ENCODE measurements at places on chromosomes 3 and 15. TPM values are rescaled to one million over a fixed set of nuclear protein-coding genes. Genes with fewer than 3 reads are reported as not detected.

GRCh38 chr3:43637702-43638101 is 15.9 kb upstream of the ANO10 start:
- H3K27ac ChIP-seq = no peak overlapping the region
- no peak overlapping the region for H3K4me3 ChIP-seq
- H3K36me3 ChIP-seq = no peaks in the 10 kb centered on the region
- no peaks in the 10 kb centered on the region for H3K4me1 ChIP-seq
- H3K27me3 ChIP-seq = no peaks in the 10 kb centered on the region
- no peak for DNase-seq

DNA sequence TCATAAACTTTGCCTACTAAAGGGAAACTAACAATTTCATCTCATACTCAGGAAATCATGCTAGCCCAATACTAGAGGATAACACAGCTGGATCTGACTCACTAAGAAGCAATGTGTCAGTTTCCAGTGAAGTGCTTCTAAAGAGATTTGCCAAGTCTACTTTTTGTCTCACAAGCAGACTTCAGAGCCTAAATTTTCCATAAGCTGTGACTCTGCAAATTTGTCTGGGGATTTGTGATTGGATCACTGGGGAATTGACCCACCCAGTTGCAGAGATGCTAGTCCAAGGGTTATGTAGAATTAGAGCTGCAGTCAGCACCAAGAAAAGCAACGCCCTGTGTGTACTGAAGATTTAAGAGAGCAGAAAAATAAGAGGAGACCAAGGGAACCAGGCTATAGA is 647.1 kb downstream of the NTRK3 start:
- H3K4me1 ChIP-seq = no peaks in the 10 kb centered on the region
- no peak overlapping the region for H3K4me3 ChIP-seq
- H3K36me3 ChIP-seq = no peaks in the 10 kb centered on the region

DNA sequence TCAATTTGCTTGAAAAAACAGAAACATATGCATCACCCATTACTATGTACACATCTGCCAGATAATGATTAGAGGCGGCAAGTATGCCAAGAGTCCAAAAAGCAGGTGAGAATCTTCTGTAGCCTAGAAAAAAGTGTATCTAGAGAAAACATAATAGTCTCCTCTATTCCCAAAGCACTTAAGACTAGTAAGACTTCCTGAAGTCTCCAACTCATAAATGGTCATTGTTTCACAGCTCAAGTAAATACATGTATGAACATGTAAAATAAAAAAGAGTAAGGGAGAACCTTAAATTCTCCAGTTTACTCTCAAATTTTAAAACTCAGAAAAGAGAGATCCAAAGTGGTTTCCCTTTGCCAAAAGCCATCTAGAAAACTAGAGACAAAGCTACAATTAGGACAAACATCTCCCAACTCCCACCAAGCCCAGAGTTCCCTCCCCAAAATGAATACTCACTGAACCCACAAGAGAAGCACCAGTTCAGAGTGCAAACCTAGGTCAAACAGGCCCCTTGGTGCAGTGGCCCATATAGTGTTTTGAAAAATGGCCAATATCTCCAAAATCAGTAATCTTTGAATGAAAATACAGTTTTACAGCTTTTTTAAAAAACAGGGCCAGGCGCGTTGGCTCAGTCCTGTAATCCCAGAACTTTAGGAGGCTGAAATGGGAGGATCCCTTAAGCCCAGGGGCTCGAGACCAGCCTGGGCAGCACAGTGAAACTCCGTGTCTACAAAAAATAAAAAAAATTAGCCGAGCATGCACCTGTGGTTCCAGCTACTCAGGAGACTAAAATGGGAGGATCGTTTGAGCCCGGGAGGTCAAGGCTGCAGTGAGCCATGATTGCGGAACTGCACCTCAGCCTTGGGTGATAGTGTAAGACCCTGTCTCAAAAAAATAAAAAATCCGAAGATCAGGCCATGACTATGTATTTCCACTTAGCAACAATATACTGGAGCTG is 11.0 kb upstream of the MAP4 start:
- H3K36me3 ChIP-seq = no peaks in the 10 kb centered on the region
- no peak overlapping the region for H3K4me3 ChIP-seq
- H3K27me3 ChIP-seq = no peaks in the 10 kb centered on the region
- H3K4me1 ChIP-seq = peaks cover 61% of the 10 kb centered on the region
- no peak for DNase-seq

DNA sequence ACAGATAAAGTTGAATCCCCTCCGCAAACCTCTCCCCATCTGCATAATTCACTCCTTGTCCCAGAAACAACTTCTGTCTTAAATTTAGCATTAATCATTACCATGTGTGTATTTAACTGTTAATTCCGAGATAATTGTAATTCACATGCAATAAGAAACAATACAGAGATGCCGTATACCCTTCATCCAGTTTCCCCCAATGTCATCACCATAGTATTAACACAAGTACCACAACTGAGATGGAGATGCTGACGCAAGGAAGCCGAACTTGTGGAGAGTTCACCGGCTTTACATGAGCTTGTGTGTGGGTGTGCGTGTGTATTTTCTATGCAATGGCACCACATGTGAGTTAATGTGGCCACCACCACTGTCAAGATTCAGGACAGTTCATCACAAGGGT is 39.6 kb upstream of the SEC13 start:
- H3K4me3 ChIP-seq = no peak overlapping the region
- H3K4me1 ChIP-seq = no peaks in the 10 kb centered on the region
- H3K27me3 ChIP-seq = no peaks in the 10 kb centered on the region
- H3K36me3 ChIP-seq = no peaks in the 10 kb centered on the region
- H3K27ac ChIP-seq = no peak overlapping the region

GRCh38 chr15:73796331-73796831 is 43.2 kb upstream of the INSYN1 start:
- no peak for DNase-seq
- no peaks in the 10 kb centered on the region for H3K27me3 ChIP-seq
- H3K36me3 ChIP-seq = no peaks in the 10 kb centered on the region
- no peaks in the 10 kb centered on the region for H3K4me1 ChIP-seq
- H3K27ac ChIP-seq = no peak overlapping the region

DNA sequence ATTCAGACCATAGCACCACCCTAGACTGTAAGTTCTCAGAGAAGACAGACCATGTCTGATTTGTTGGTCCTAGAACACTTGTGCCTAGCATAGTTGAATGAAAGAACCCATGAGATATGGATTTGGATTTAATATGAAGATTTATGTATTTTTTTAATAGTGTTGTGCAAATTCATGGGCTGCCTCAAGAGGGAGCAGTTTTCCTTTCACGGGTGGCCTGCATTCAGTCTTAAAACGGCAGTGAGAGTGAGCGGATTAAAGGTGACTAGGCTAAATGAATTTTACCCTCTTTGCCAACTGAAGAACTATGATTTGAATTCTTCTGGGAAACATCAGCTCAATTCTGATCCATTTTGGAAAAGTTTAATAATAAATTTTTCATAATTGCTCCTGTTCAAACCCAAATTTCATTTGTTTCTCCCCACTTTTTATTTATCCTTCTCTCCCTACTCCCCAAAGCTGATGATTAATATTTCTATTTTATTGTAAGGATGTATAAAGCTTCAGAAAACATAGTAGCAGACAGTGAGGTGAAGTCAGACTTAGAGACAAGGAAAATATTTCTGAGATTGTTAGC is 67.3 kb downstream of the MORC1 start:
- DNase-seq = no peak
- no peaks in the 10 kb centered on the region for H3K4me1 ChIP-seq
- H3K27ac ChIP-seq = no peak overlapping the region
- no peaks in the 10 kb centered on the region for H3K36me3 ChIP-seq
- no peak overlapping the region for H3K4me3 ChIP-seq
- no peaks in the 10 kb centered on the region for H3K27me3 ChIP-seq

GRCh38 chr3:191314109-191314728 is 15.0 kb upstream of the CCDC50 start:
- H3K4me3 ChIP-seq = no peak overlapping the region
- DNase-seq = no peak
- no peak overlapping the region for H3K27ac ChIP-seq
- H3K27me3 ChIP-seq = no peaks in the 10 kb centered on the region

DNA sequence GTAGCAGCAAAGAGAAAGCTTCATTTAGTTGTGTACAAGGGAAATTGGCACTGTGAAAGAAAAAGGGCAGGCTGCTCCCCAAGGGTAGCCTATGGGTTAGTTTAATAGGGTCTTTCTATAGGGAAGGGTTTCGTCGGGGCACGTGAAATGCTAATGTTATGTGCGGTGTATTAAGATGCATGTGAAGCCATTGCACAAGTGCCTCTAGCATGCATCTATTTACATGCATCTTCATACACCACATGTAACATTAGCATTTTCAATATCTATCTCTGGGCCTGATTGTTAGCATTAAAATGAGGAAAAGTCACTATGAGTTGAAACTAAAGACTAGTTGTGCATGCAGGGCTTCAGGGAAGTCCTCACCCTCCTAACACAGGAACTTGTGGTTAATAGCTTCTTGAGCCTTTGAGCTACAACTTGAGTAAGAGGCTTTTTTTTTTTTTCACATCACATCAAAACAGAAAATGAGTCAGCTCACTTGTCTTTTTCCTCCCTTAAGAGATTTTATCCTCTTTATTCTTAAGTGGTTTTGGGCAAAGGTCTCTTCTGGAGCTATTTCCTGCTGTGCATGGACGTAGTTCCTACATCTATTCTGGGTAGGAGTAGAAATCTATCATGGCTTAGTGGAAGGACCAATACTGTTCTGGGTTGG is 613.4 kb downstream of the ZPLD1 start:
- DNase-seq = peak; percentile 11
- H3K27ac ChIP-seq = no peak overlapping the region
- no peak overlapping the region for H3K4me3 ChIP-seq
- H3K27me3 ChIP-seq = no peaks in the 10 kb centered on the region
- H3K4me1 ChIP-seq = no peaks in the 10 kb centered on the region

DNA sequence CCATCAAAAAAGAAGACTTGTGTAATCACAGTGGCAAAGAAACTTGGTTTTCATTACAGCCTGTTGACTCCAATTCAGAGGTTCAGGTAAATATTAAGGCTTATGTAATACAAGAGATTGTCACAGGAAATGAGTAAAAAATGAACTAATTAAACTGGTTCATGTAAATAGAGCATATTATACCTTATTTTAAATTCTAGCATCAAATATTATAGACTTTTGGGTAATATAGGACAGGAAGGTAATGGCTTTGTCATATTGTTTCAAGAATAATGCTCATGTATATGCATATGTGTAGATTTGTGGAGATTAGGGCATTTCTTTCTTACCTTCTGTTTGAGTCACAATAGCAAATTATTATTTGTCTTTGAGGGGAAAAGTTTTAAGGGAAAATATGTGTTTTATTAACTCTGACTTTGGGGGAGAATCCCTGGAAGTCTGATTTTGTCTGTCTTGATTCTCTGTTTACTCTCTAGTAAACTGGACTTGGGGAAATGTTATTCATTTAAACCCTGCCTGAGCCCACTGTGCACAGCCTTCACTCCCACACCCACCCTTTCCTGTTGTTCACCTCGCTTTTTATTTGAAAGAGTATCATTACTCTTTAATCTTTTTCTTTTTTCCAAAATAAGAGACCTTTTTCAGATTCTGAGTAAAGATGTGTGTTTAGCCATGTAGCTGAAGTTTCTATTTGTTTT is 43.0 kb downstream of the RASA2 start:
- H3K4me1 ChIP-seq = peaks cover 20% of the 10 kb centered on the region
- no peak for DNase-seq
- H3K27ac ChIP-seq = peak overlapping the region; percentile 13
- H3K36me3 ChIP-seq = peaks cover under 1% of the 10 kb centered on the region
- H3K27me3 ChIP-seq = no peaks in the 10 kb centered on the region

DNA sequence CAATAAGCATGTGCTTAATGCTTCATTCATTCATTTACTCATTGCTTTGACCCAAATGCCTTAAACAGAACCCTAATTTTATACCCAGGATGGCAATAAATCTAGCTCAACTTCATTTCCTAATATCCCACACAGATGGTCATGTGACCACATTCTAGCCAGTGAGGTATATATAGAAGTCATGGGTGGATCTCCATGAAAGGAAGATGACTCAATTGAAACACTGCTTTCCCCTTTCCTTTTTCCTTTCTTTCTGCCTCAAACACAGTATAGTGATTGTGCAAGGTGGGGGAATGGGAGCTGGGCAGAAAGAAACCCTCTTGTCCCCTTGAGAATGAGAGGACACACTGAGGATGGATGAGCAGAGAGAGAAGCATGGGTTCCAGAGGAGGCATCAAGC is 183.5 kb upstream of the PRICKLE2 start:
- no peaks in the 10 kb centered on the region for H3K4me1 ChIP-seq
- H3K4me3 ChIP-seq = no peak overlapping the region
- no peaks in the 10 kb centered on the region for H3K36me3 ChIP-seq

GRCh38 chr15:99571299-99571698 is 5.5 kb downstream of the MEF2A start:
- peaks cover 23% of the 10 kb centered on the region for H3K4me1 ChIP-seq
- H3K27ac ChIP-seq = no peak overlapping the region
- no peak overlapping the region for H3K4me3 ChIP-seq
- H3K27me3 ChIP-seq = no peaks in the 10 kb centered on the region
- no peak for DNase-seq

- DNase-seq = no peak
- H3K27ac ChIP-seq = no peak overlapping the region
- no peaks in the 10 kb centered on the region for H3K27me3 ChIP-seq
- no peaks in the 10 kb centered on the region for H3K4me1 ChIP-seq
- H3K36me3 ChIP-seq = no peaks in the 10 kb centered on the region
Measured at GRCh38 chr3:69483449-69483848, 97.6 kb upstream of the FRMD4B start.

- peaks cover 15% of the 10 kb centered on the region for H3K27me3 ChIP-seq
Measured at GRCh38 chr3:132016061-132017041, 18.5 kb downstream of the CPNE4 start.

DNA sequence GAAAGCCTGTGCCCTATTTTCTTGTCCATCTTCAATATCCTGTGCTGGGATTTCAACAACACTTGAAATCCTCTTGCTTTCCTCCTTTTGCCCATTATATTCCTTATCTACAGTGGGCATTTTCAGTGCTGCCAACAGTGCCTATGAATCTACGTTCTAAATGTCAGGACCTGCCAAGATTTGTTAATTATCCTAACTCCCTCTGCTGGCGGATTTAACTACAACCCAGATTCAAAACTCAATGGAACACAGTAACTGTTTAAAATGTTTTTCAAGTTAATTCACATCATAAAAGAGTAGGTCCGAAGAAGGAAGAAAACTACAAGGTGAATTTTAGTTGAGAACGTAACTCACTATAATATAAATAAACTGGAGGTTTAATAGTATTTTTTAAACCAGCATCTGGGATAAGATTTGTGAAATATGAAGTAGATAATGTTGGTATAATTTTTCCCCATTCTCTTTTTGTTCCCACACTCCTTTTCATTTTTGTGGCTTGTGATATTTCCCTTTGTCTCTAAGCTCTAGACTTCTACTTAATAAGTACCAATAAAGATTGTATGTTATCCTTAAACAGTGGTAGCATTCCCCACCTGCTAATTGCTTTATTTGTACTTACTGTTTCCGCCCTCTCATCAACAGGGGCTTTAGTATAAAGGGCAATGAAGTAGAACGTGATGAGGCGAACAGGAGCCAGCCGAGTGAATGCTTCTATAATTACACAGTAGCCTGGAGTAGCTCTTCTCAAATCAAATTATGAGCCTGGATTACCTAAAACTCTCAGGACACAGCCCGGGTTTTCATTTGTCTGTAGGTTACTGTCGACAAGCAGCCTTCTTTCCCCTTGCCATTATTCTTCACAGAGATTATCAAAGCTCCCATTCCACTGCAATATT is 302.5 kb upstream of the ATP11B start:
- no peaks in the 10 kb centered on the region for H3K36me3 ChIP-seq
- peak; percentile 60 for DNase-seq
- no peak overlapping the region for H3K27ac ChIP-seq
- H3K4me1 ChIP-seq = peaks cover 5% of the 10 kb centered on the region
- H3K4me3 ChIP-seq = no peak overlapping the region

GRCh38 chr3:70871909-70872656 is 559.6 kb upstream of the MDFIC2 start:
- H3K4me1 ChIP-seq = no peaks in the 10 kb centered on the region
- H3K27me3 ChIP-seq = no peaks in the 10 kb centered on the region
- H3K4me3 ChIP-seq = no peak overlapping the region
- DNase-seq = no peak
- no peaks in the 10 kb centered on the region for H3K36me3 ChIP-seq

Gene CNTN3
- 8.0 TPM for total RNA-seq
